ENCODE measurements at places on chromosomes 6 and 20.

DNA sequence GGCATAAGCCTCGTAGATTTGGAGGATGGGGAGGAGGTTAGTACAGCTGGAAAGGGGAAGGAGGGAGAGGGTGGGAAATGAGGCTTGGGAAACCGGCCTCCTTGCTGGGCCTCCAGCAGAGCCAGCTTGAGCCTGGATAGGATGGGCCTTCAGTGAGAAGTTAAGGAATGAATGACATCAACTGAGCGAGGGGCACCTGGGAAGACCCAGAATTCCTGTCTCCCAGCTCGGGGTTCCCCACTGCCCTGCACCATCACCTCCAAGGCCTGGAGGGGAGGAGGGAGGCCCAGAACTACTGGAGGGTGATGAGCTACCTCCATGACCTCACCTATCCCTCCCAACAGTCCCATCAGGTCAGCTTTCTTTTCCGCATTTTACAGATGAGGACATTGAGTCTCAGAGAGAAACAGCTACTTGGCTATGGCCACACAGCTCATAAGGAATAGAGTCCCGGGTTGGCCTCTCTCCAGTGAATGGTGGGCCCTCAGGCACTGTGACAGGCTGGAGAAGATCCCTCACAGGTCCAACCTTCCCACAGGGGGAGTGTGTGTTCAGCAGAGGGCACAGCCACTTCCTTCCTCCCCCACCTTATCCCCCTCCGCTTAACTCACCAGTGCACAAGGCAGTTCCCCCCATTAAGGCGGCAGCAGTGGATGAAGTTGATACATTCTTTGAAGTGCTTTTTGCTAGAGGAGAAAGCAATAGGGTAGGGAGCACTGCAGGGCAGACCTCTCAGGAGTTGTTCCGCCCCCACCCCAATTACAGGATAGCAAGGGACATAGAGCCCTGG, 6.8 kb downstream of the DUSP15 start:
- no peak for DNase-seq

- DNase-seq: no peak
These were observed 66.4 kb upstream of the SLC22A23 start for GRCh38 chr6:3523271-3523670.

DNA sequence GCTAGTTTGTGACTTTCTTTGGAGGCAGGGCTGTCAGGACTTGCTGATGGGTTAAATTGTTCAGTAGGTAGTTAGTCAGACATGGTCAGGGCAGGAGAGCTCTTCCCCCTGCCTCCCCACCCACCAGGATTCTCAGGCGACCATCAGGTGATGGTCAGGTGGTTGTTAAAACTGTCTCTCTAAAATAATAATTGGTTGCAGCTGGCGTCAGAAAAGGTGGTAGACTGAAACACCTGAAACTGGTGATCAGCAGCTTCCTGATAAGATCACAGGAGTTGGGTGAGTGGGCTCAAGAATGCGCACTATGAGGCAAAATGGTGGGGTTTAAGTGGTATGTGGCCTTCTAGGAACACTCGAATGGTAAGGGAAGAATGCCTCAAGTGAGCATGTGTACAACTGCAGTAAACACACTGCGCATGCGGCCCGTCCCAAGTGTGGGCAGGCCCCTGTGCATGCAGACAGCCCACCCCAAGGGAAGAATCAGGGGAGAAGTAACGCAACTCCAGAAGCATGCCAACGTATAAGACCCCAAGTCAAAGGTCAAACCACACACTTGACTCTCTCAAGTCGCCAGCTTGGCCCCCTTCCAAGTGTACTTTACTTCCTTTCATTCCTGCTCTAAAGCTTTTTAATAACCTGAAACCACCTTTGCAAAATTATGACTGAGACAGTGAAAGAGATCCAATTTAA, 7.9 kb upstream of the BLCAP start:
- no peak for DNase-seq

DNA sequence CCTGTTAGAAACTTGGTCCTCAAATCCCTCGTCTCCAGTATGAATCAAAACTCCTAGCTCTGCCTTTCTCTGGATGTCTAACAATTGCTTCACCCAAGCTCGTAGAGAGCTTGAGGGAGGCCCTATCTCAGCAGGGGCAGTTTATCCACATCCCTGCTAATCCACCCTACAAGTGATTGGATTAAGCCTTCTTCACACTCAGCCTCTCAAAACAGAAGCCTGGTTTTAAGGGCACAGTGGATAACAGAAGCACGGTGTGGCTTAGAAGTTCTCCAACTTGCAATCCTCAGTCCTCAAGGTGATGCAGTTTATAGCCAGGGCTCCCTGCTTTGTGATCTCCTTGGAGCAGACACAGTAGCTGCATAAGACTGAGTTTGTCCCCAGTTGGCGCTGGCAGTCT, 383.9 kb downstream of the KIF16B start:
- DNase-seq: no peak

GRCh38 chr6:90770778-90771177, 183.9 kb upstream of the MAP3K7 start:
- no peak for DNase-seq

DNA sequence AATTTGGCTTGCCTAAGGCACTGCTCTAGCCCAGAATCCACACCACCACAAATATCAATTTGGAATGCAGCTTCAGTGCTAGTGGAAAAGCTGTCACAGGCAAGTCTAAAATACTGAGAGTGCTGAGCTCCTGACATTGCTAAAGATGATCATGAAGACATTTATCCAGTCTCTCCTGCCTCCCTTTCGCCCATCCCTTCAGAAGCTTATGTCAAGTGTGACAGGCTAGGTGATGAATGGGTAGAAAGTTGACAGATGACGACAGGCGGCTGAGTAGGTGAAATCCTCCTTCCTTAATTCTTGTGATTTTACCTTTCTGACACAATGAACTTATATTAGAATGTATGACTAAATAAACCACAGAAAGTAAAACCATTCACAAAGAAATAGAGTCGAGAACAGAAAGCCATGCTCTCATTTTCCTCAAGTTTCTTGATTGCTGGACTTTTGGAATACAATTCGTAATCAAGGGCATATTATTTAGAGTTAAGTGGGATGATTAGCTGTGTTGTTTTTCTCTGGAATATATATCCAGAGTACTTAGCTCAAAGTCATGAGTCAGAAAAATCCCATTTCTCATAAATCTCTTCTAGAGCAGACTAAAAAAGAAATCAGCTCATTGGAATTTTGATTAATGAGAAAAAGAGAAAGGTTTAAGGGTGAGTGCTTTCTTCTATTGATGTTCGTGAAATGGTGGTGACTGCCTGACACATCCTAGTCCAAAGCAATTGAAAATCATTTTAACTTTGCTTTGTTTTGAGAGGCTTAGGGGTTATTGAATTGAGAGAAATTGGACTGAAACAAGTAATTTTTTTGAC, 1228.2 kb upstream of the CITED2 start:
- DNase-seq: no peak

GRCh38 chr20:35298264-35298663, 6.0 kb upstream of the FAM83C start:
- DNase-seq: no peak

DNA sequence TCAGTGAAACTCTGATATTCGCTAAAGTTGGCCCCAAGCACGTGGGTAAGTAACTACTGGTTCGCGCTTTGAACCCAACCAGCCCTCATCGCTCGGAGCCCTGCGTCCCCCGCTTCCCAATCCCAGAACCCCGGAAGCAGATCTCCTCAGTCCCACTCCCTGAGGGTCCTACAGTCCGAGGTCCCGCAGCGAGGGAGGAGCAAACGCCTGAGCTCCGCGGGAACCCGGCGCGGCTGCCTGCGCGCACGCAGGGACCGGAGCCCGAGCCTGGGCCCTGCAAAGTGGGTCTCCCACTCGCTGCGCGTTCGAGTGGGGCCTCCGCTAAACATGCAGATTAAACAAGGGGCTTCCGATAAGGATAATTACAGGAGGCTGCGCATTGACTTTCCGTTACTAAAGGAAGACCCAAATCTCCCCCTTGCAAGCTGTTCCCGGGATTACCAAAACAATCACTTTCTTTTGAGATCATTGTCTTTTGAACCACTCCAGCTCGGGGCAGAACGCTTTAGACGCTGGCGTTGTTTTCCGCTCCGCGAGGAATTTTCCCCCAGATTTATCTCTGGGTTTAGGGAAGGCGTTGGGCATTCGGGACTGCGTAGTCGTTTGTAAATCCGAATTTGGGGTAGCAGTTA, 1.3 kb upstream of the VSX1 start:
- DNase-seq: no peak

GRCh38 chr6:21665110-21665391, 71.5 kb downstream of the SOX4 start:
- DNase-seq: no peak

- no peak for DNase-seq
These were observed 16.5 kb downstream of the TNFAIP3 start for GRCh38 chr6:137883400-137884148.

DNA sequence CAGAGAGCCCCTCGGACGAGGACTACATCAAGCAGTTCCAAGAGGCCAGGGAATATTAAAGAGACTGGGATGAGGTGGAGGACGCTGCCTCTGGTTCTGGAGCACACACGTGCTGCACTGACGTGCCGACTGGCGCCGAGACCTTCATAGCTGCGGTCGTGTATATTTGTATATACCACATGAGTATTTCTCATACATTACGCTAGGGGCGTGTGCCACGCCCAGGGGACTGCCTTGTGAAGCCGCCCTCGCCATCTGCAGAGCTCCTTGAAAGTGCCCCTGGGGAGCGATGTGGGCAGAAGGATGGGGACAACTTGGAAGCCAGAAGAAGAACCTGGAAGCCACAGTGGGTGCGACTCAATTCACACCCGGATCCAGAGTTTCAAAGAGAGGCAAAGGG, 78.3 kb downstream of the ISM1 start:
- DNase-seq: no peak

DNA sequence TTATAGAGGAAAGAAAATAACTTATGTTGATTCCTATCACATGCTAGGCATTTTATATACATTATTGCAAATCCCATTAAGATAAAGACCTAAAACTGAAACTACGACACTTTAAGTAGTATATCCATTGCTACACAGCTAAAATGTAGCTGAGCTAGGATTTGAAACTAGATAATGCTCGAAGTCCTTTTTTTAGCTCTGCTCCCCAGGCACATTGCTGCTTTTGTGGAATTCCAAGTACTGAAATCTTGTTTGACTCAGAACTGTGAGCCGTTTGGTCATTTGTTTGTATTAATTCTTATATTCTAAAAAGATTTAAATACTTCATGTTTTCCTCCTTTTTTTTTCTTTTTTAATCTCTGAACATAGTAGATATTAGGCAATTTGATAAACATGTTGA, 644.8 kb downstream of the HACE1 start:
- DNase-seq: no peak

DNA sequence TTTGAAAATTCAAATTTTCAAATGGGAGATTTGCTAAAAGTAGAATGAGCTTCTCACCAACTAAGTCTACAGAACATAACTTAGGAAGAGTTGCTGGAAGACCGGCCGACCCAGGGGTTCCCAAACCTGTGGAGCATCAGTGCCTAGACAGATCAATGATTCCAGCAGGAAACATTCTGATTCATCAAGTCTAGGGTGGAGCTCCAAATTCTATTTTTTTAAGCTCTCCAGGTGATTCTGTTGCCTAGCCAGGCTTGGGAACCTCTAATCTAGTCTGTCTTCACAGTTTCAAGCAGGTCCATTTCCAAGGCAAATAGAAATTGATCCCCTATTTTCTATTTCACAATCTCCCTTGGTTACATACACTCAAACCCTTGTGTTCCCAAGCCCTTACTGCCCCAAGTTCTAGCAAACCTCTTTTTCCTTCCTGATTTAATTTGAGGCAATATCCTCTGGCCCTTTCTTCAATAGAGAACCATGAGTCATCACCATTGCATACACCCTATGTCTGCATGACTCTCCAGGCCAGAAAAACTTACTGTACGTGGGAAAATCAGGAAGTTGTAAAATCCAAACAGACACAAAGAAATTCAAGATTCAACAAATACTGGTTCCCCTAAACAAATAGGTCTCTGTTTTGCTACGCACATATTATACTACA, 8.9 kb downstream of the ATXN1 start:
- DNase-seq: no peak

GRCh38 chr6:81734500-81735150, 17.9 kb downstream of the TENT5A start:
- no peak for DNase-seq

- DNase-seq: no peak
These were observed 5.0 kb downstream of the TMEM239 start for GRCh38 chr20:2820896-2821869.

DNA sequence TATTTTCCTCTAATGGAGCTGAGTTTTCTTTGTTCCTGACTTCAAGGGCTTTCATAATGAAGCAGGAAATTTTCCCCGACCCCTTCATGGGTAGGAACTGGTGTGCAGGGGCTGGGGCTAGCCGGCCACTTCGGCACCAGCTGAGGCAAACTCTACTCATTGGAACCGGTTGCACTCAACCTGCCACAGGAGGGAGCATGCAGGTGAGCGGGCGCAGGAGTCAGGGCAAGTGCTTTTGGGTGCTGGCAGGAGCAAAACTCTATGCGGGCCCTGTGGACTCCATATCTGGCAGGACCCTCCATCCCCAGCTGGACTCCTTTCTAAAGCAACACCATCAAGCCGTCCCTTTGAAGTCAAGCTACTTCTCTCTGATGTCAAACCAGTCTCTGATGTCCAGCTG, 244.2 kb downstream of the EPM2A start:
- DNase-seq: no peak

DNA sequence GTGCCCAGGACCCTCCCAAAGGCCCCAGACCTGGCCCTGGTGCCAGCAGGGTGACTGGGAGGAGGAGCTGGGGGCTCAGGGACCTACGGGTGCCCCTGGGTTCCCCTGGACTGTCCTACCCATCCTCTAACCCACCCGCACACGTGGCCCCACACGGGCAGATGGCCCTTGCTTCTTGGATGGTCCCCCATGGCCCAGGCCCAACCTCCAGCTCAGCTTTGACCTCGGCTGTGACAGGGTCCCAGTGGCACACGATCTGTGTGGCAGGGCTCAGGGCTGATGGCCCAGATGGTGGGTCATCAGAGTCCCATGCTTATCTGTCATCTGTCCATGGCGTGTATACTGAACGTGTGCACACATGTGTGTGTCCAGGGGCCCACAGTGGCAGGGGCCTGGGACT, 4.0 kb downstream of the NTSR1 start:
- DNase-seq: no peak

DNA sequence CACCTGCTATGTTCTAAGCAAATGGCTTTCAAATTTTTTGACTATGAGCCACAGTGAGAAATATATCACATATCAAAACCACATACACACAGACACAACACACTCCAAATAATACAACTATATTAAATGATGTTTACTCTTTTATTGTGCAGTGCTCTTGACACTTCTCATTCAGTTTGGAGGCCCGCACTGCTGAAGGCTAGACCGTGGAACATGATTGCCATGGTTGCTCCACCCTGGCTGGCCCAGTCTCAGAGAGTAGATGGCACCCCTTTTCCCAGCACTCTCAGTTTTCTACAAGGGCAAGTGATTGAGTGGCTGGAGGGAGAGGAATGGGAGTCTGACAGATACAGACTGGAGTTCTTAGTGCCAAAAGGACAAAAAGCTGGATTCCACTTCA, 86.9 kb downstream of the SH3BGRL2 start:
- no peak for DNase-seq

DNA sequence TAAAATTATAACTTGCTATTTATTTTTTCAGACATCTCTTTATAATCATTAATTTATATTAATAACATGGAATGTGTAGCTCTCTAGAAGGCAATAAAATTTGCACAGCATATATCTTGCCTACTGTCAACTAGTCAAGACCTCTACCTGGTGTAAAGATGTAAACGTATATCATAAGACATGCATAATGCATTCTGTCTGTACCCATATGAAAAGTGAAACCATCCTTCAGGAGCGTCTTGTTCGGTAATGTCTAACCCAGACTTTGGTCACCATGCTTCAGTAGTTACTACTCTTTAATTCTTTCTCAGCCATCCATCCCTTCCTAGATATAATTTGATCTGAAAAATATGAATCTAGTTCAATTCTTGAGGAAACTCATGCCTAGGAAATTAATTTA, 21.0 kb downstream of the CEP43 start:
- no peak for DNase-seq

GRCh38 chr20:56422076-56422823, 10.2 kb downstream of the CASS4 start:
- no peak for DNase-seq

Measured in stimulated activated CD8-positive, alpha-beta memory T cell treated with anti-CD3 and anti-CD28 coated beads, Interleukin-7, amount 100 ng/mL, for 4 hours (primary cell).